Tongue (tissue), 3 donors: ENCODE measurements at places on chromosomes 5 and 9.

DNA sequence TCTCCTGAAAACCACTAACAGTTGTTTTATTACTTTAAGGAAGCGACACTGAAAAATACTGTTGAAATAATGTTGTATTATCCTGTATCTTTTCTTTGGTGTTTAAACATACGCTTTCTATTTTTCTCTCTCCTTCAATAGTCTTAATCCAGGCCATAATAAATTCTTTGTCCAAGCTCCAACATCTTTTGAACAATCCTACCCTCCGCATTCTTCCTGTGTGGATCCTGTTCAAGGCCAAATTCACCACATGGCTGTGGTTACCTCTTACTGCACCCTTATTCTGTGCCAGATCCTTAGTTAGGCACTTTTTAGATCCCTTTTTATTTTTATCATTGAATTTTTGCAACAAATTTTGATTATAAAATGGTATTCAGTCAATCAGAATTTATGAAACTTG lies 1691.5 kb downstream of the MAT2B start:
- DNase-seq, result no peak

DNA sequence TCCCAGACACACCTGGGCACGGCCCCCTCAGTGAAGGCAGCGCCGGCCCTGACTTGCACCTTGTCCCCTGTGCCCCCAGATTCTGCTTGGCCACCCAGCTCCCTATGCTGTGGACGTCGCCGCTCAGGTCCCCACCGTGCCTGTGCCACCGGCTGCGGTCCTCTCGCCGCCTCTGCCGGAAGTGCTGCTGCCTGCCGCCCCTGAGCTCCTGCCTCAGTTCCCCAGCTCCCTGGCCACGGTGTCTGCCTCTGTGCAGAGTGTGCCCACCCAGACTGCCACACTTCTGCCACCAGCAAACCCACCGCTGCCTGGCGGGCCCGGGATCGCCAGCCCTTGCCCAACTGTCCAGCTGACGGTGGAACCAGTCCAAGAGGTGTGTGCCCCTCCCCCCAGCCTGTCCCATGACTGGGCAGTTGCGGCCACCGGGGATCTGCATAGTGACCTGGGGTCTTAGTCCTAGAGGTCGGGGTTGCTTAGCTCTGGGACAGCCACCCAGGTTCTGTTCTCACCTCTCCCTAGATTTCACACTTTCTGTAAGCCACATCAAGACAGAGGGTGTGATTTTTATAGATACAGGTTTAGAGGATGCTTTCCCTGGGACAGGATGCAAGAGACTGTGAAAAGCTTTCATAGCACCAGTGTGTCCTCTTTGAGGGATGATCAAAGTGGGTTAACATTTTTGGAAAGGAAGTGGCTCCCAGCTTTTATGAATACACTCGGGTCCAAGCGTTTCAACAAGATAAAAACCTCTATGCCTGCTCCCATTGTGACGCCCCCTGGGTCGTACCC lies 78.0 kb downstream of the WNK2 start:
- no peak for DNase-seq

DNA sequence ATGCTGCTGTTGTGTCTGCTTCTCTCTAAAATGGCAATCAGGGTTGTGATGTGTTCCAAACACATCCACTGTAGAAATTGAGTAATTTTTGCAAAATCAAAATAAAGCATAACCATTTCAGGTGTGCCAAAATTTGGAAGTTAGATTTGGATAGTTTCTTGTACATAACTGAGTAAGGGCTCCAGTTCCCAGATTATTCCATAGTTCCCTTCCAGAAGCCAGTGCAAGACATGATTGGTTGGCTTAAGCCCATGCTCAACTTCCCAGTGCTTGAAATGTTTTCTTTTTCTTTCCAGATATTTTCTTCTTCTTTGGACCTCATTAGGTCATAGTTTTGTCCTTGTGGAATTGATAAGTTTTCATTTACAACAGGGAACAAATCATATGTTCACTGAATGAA lies 64.2 kb downstream of the SNCAIP start:
- no peak for DNase-seq

GRCh38 chr9:134065612-134066419 lies 2.0 kb downstream of the BRD3 start:
- no peak for DNase-seq

- no peak for DNase-seq
Observed at GRCh38 chr5:102807878-102808502, 52.9 kb downstream of the PAM start.

- peak; percentile 90 for DNase-seq
Observed at GRCh38 chr9:112050544-112051475, 124.3 kb downstream of the SUSD1 start.

DNA sequence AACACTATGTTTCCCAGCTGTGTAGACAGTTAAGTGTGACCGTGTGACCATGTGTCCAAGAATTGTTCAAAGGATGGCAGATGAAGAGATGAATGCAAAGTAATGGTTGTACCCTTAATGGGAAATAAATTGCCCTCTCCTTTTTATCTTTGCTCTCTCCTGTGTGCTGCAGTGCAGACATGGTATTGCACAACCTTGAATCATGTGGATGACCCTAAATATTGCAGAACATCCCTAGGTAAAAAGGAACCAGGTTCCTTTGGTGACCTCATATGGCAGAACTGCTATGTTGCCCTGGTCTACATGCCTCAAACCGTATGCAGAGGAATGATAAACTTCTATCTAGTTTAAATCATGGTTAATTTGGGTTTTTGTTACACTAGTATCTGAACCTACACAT lies 81.7 kb upstream of the CTNND2 start:
- DNase-seq, result no peak

DNA sequence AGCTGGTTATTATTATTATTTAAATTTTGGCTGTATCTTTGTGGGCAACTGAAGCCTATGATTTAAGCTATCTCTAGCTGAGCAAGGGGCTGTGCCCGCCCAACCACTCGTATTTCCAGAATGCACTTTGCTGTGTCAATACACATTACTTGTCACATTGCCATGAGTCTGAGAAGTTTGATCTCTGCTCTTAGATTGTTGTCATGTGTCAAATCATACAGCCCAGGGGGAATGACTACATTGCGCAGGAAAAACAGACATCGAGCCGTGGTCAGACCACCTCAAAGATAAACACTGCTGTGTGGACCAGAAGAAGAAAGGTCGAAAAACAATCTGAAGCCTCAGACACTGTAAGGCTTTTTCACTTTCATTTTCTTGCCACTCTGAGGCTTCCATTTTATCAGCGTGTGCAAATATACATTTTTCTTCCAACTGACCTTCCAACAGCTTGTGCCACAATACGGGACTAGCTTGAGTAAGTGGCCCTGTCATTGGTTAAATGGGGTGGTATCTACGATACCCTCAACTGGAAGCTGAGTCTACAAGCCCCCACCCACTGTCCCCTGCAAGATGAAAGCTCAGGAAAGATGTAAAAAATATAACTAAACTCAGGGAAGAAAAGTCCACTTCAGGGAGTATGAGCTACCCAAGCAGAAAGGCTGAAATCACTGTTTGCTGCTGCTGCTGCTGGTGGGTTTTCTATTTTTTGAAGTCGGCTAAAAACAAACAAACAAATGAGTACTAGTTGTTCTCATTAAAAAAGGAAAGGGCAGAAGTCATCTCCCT lies 603.0 kb downstream of the BNC2 start:
- no peak for DNase-seq

DNA sequence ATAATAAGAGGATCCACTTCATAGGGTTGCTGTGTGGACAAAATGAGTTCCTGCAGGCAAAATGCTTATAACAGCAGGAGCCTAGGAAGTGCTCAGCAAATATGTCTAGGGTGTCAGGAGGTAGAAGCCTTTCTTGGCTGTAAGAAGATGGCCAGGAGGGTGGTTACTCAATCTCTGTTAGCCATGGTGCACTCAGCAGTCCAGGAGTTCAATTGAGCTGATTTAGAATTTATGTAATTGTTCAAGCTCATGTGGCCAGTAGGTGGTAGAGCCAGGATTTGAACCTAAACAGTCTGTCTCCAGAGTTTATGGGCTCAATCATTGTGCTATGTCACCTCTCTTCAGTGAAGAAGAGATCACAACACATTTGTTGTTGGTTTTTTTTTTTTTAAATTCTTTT lies 381.2 kb downstream of the KIF4B start:
- DNase-seq, result no peak

DNA sequence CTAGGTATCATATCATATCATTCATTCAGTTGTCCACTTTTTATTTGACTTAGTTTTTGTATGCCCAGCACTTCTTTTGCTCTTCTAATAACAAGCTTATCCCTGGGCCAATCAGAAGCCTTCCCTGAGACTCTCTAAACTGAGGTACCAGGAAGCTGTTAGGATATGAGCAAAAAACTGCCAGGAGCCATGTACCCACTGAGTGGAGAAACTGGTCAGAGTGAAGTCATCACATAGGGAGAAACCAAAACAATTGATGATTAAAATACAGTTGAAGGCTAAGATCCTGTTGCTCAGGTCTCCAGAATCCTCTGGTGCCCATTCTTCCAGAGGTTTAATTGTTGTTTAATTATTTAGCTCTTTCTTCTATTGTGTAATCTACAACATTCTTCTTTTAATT lies 120.2 kb downstream of the KIAA0825 start:
- DNase-seq, result no peak

DNA sequence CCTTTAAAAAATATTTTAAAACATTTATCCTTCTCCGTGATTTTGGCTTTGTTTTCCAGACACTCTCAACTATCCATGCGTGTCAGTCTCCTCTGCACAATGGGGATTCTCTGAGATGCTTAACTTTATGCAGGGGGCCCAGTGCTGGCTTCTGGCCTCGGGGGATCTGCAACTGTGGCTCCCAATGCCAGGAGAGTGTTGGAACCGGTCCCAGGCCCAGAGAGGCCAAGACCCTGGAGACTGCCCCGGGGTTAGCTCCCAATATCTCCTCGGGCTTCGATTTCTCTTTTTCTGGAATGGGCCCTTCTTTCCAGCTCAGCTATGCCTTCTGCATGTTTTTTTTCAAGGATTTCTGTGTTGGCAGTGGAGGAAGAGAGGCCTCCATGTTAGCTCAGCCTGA lies 20.1 kb upstream of the SARDH start:
- DNase-seq, result no peak

- no peak for DNase-seq
Observed at GRCh38 chr5:171137768-171138525, 171.1 kb upstream of the TLX3 start.

- DNase-seq, result no peak
Observed at GRCh38 chr5:40853632-40854192, 12.5 kb downstream of the CARD6 start.

- DNase-seq, result peak; percentile 84
Observed at GRCh38 chr5:52915176-52915875, 73.8 kb upstream of the ITGA2 start.

- DNase-seq, result no peak
Observed at GRCh38 chr9:6905850-6906375, 148.1 kb downstream of the KDM4C start.

GRCh38 chr9:15222313-15222712 lies 84.7 kb downstream of the TTC39B start:
- DNase-seq, result no peak

DNA sequence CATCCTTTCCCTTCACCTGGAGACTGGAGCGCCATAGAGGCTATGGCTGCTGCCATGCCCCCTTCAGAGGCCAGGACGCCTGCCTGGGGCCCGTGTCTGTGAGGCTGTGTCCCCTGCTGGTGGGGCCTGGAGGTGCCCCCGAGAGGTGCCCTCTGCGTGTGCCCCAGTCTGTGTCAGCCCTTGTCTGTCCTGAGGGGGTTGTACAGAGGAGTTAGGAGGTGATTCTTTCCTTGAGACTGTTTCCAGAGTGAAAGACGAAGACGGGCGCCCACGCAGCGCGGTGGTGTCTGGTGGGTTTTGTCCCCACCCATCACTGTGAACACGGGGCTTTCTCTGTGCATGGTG lies 24.6 kb downstream of the TRAF2 start:
- DNase-seq, result no peak

DNA sequence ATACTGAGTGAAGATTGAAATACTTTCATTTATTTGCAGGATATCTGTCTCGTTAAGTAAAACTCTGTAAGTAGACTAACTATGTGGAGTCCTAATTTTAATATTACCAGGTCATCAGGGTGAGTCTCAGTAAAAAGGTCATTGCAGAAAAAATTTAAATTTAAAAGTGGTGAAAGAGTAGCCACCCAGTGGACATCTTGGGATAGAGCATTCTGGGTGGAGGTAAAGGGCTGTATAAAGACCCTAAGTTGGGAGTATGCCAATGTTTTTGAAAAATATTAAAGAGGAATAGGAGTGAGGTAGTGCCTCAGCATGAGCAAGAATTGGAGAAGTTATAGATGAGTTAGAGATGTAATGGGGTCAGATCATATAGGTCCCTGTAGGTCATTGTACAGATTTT lies 145.5 kb downstream of the HMHB1 start:
- no peak for DNase-seq

DNA sequence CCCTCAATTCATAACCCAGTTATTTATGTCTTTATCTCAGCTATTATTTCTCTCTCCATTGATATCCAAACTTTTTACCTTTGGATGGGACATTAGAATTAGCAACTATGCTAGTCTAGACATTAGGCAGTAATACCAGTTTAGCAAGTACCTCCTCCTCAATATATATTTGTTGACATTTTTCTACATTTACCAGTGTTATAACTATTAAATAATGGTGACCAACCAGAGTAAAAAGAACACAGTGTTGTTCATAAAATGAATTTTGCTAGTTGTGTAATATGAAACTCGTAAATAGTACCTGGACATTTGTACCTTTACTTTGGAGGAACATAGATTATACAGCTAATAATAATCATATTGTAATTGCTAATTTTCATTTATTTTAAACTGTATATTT lies 554.6 kb upstream of the CDH6 start:
- DNase-seq, result no peak
